ENCODE measurements at places on chromosomes 7 and 10.

DNA sequence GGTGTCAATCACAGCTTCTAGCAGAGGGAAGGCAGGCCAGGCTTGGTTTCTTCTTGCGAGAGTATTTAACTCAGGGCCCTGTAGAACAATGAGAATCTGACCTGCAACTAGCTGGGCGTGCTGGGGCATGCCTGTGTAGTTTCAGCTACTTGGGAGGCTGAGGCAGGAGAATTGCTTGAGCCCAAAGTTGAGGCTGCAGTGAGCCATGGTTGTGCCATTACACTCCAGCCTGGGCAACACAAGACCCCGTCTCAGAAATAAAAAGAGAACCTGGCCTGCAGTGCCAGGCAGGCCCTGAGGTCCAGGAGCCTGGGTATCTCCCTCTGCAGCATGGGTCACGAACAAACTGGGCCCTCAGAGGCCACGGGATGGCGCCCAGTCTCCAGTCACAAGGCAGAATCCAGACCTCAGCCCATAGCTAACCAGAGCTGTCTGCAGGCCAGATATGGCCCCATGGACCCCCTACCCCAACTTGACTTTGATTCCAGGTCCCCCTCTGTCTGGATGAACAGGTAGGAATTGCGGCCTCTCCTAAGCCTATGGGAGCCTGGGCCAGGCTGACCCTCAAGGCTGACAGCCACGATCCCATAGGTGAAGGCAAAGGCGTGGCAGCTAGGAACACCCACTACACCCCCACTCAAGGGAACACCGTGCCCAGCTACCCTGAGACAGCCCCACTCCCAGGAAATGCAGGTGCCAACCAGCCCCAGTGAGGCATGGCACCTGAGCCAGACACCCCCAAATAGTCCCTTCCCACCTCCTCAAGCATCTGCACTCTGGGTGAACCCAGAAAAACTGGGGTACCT, 102.7 kb upstream of the TNRC18 start:
- DNase-seq = peak; percentile 32

DNA sequence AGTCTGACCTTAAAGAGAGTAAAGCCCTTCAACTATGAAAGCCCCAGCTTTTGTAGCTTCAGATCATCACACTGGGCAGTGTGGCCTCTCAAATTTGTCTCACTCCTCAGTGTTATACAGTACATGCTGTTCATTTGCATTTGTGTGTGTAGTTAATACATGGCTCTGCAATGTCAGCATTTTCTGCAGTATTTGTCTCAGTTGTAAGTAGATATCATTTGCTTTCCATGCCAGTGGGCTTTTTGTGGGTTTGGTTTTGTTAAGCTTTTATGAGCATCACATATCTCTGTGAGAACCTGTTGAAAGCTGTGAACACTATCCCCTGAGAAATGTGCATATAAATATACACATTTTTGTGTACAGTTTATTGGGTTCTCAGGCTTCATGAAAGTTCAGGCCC, 57.0 kb downstream of the ZNF277 start:
- no peak for DNase-seq

- DNase-seq = no peak
Measured at GRCh38 chr7:105816266-105816843, 60.0 kb downstream of the ATXN7L1 start.

DNA sequence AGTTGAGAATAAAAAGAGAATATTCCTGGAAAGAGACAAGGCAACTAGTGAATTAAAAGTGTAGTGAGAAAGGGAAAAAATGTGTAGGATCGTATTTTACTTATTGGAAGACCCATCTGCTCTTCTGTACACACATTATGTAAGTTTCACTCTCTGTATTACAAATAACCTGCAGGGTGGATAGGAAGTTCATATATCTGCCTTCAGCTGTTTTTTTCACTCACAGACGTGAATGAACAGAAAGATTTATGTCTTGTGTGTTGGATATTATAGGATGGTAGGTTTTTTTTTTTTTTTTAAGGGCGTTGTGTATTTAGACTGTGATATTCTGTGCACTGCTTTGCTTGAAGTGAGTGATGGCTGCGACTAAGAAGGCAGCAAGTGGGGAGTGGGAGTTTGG, 266.5 kb downstream of the AUTS2 start:
- no peak for DNase-seq

- no peak for DNase-seq
Measured at GRCh38 chr7:53068673-53069072, 33.2 kb downstream of the POM121L12 start.

- no peak for DNase-seq
Measured at GRCh38 chr10:34045571-34046190, 711.2 kb upstream of the NRP1 start.

DNA sequence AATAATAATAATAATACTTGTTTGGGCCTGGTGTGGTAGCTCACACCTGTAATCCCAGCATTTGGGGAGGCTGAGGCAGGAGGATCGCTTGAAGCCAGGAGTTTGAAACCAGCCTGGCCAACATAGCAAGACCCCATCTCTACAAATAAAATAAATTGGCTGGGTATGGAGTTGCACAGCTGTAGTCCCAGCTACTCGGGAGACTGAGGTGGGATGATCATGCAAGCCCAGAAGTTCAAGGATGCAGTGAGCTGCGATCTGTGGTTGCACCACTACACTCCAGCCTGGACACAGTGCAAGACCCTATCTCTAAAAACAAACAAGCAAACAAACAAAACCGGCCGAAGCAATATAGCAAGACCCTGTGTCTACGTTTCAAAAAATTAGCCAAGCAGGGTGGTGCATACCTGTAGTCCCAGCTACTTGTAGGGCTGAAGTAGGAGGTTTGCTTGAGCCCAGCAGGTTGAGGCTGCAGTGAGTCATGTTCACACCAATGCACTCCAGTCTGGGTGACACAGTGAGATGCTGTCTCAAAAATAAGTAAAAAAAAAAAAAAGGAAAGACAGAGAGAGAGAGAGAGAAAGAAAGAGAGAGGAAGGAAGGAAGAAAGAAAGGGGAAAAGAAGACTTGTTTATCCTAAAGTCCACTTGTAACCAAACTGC, 85.6 kb upstream of the KDM7A start:
- DNase-seq = no peak

GRCh38 chr10:29839826-29840515, 205.2 kb upstream of the SVIL start:
- DNase-seq = no peak

DNA sequence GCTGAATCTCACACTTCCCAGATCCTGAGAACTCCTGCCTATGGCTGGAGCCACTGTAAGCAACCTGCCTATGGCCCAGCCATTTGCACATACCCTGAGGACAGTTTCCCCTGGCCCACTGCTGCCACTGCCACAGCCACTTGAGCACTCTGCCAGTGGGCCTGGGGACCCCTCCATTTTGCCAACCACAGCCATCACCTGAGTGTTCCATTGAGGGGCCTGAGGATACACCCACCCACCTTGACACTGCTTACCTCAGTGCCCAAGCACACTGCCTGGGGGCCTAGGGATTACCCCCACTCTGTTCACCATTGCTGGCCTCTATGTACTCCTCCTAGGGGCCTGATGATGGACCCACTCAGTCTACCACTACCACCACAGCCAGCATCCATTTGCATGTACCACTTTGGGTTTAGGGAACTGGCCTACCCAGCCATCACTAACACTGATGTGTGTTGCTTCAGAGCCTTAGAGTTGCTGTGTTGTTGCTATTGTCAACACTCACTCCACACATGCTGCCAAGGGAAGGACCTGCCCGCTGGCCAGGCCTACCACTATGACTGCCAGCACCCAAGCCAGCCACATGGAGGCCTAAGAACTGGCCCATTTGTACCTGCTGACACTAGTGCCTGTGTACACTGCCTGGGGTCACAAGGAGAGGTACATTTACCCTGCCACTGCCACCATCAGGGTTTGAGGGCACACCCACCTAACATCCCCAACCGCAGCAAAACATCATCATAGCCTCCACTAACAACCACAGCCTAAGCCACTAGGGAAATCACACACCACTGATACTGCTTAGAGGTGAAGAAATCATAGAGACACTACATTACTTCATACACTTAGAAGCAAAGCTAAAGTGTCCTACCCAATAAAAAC, 45.9 kb upstream of the ANTXRL start:
- no peak for DNase-seq

DNA sequence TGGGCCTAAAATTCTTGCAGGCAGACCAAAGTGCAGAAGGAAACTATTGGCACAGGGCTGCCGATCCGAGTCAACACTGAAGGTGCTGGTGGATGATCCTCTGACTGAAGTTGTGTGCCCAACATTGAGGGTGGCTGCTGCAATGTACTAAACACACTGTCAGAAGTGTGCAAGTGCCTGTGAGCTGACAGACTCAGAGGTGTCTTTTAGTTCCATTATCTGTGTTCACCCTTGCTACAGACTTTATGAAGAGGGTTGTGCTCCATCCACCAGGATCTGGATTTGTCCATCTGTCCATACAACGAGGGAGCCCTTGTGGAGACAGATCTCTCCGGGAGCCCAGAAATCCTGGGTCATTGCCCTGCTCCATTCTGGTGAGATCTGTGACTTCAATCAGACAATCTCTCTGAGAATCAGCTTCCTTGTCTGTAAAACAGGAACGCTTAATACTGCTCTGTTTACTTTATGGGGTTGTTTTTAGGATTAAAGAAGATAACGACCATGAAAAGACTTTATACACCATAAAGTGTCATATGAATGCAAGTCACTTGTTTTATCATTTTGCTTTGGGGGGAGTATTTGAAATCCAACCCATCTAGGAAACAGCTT, 9.5 kb upstream of the TRPV6 start:
- no peak for DNase-seq

- DNase-seq = no peak
Measured at GRCh38 chr7:95960706-95961244, 188.4 kb downstream of the DYNC1I1 start.

GRCh38 chr10:38072552-38072951, 21.6 kb upstream of the ZNF37A start:
- no peak for DNase-seq

DNA sequence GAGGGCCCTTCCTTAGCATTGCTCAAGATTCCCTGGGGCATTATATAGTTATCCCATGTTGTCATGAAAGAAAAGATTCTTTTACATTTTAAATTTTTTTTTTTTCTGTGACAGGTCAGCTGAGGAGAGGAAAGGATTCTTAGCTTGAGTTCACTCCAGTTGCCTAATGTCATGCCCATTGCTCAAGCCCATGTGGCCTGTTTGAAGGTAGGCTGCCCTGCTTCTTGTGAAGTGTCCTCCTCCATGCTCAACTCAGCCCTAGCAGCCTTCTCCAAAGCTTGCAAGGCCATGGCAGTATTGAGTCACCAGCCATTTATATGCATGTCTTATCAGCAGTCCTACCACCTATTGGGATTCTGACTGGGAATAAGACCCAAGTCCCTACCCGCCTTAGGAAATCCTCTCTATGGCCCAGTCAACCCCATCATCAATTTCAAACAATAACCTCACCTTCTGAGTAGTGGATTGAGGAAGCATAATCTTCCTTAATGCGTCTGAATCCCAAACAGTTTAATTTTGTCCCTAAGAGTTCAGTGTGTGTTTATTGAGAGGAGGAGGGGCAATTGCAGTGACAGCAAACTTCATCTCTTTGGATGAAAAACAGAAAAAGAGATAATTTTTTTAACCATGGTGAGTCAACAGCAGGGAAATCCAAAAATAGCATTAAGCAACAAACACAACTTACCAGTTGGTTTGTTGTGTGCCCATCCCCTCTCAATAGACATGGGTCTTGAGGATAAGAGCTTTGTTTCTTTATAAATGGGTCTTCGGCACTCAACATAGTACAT, 38.6 kb upstream of the WASL start:
- no peak for DNase-seq

GRCh38 chr10:58453105-58453504, 59.6 kb upstream of the BICC1 start:
- no peak for DNase-seq

GRCh38 chr7:73880755-73881328, 19.9 kb downstream of the TMEM270 start:
- DNase-seq = no peak

DNA sequence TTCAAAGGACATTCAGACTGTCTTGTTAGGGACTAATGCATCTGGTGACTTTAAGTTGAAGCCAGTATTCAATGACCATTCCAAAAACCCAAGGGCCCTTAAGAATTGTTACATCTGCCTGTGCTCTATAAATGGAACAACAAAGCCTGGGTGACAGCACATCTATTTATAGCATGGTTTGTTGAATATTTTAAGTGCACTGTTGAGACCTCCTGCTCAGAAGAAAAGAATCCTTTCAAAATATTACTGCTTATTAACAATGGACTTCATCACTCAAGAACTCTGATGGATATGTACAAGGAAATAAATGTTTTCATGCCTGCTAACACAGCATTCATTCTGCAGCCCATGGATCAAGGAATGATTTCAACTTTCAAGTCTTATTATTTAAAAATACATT, 33.1 kb upstream of the CYP26C1 start:
- no peak for DNase-seq

DNA sequence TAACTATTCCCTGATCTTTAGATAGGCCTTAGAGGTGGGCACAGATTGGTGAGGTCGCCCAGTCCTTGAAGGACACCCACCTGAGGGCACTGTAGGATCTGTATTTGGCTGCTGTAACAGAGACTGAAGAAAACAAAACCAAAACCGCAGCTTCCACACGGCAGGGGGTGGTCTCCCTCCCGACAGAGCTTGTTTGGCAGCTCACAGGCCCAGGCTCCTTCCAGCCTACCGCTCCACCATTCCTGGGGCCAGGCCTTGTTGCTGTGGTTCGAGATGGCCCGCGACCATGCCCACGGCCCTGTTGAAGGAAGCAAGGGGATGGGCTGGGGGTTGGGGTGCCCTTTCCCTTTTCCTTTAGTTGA, 30.4 kb downstream of the ZNF783 start:
- no peak for DNase-seq

- no peak for DNase-seq
Measured at GRCh38 chr7:138126928-138127327, 50.7 kb downstream of the AKR1D1 start.

DNA sequence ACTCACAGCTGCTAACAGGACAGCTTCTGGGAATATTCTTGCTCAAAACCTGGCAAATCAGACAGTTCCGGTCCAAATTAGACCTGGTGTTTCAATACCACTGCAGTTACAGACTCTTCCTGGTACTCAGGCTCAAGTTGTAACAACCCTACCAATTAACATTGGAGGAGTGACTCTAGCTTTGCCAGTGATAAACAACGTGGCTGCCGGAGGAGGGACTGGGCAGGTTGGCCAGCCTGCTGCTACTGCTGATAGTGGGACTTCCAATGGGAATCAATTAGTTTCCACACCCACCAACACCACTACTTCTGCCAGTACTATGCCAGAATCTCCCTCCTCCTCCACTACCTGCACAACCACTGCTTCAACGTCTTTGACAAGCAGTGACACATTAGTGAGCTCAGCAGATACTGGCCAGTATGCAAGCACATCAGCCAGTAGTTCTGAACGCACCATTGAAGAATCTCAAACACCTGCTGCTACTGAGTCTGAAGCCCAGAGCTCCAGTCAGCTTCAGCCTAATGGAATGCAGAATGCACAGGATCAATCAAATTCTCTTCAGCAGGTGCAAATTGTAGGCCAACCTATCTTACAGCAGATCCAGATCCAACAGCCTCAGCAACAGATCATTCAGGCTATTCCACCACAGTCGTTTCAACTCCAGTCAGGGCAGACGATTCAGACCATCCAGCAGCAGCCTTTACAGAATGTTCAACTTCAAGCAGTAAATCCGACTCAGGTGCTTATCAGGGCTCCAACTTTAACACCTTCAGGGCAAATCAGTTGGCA, 2.1 kb downstream of the SP4 start:
- DNase-seq = no peak
